ENCODE measurements at places on chromosomes 2 and 18. TPM values are rescaled to one million over a fixed set of nuclear protein-coding genes. Genes with fewer than 3 reads are reported as not detected.

DCDC2C gene
- not detected for total RNA-seq

ASPRV1 gene
- total RNA-seq, result 0.29 TPM

ARHGAP28 gene
- 0.44 TPM for total RNA-seq

ACMSD gene
- not detected for total RNA-seq

NRP2 gene
- 132 TPM for total RNA-seq

NT5DC4 gene
- not detected for total RNA-seq

FZD7 gene
- total RNA-seq, result 31.8 TPM

OSR1 gene
- 6.6 TPM for total RNA-seq

ALPG gene
- not detected for total RNA-seq

EFHD1 gene
- 0.14 TPM for total RNA-seq

FMNL2 gene
- 31.9 TPM for total RNA-seq

PRSS56 gene
- total RNA-seq, result not detected

SEPTIN10 gene
- 93.4 TPM for total RNA-seq

KIAA2012 gene
- not detected for total RNA-seq

AQP12A gene
- total RNA-seq, result not detected

GALNT13 gene
- under 0.01 TPM for total RNA-seq

DNAH6 gene
- under 0.01 TPM for total RNA-seq

MTHFD2 gene
- total RNA-seq, result 129 TPM

KCNF1 gene
- total RNA-seq, result not detected

RIT2 gene
- not detected for total RNA-seq

DHRS9 gene
- not detected for total RNA-seq

EPAS1 gene
- total RNA-seq, result 649 TPM

PFN4 gene
- total RNA-seq, result 0.29 TPM

B3GNT7 gene
- 0.14 TPM for total RNA-seq

TRIM54 gene
- total RNA-seq, result not detected

ERCC3 gene
- 45.5 TPM for total RNA-seq

FEV gene
- total RNA-seq, result not detected

RBKS gene
- total RNA-seq, result 1.1 TPM

ARHGAP25 gene
- total RNA-seq, result 0.44 TPM

HAAO gene
- total RNA-seq, result 0.14 TPM

CRYGD gene
- not detected for total RNA-seq

SCYGR8 gene
- not detected for total RNA-seq

RGPD3 gene
- total RNA-seq, result 0.22 TPM

PAPOLG gene
- total RNA-seq, result 8.3 TPM

ESCO1 gene
- 12.9 TPM for total RNA-seq

MEX3C gene
- 63.0 TPM for total RNA-seq

LAMA1 gene
- total RNA-seq, result 12.5 TPM

SLC23A3 gene
- total RNA-seq, result 1.1 TPM

GAL3ST2 gene
- 0.14 TPM for total RNA-seq

TUBB8B gene
- not detected for total RNA-seq
